Astrocyte of the hippocampus (primary cell): ENCODE measurements at places on chromosomes 16 and 17.

DNA sequence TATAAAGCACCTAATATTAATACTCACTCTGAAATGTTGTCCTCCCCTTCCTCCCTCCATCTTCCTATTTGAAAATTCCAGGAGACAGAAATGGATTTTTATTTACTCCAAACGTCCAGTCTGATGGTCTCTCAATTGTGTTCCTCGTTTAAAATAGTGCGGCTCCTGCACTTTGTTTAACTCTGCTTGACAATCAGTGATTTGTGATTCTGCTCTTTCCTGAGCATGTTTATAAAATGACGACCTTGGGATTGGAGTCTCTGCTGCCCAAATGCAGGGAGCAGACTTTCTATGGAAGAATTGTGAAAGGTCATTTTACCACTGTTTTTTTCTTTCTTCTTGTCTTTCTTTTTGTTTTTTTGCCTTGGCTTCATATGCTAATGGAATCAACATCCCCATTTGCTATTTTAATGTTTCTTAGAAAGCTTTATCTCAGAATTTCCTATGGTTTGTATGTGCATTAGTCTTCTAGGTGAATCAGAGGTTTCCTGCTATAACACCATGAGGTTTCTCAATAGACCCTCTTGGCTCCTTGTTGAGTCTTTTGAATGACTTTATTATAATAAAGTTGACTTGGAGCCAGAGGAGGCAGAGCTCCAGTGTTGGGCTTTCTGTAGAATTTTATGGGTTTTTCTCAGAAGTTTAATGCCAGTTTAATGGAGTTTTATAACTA lies 376.5 kb downstream of the CDH11 start:
- DNase-seq = no peak

GRCh38 chr16:10646228-10646580 lies 48.5 kb downstream of the TEKT5 start:
- DNase-seq = no peak

GRCh38 chr17:17810895-17811248 lies 25.9 kb downstream of the SREBF1 start:
- DNase-seq = no peak

DNA sequence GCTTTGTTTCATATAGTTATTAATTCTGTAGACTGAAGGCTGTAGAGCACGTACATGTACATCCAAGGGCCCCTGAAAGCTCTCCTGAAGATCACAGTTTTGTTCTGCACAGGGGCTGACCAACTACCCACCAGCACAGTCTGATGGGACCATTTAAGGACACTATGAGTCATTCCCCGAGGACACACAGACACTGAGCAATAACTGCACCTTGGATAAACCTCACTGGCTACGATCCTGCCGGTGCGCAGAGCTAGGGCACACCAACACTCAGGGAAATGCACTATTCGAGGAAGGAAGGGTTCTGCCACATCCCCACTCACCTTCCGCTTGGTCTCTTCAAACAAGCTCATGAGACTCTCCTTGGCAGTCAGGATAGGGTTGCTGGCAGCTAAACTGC lies 20.3 kb downstream of the SMG6 start:
- DNase-seq = no peak

DNA sequence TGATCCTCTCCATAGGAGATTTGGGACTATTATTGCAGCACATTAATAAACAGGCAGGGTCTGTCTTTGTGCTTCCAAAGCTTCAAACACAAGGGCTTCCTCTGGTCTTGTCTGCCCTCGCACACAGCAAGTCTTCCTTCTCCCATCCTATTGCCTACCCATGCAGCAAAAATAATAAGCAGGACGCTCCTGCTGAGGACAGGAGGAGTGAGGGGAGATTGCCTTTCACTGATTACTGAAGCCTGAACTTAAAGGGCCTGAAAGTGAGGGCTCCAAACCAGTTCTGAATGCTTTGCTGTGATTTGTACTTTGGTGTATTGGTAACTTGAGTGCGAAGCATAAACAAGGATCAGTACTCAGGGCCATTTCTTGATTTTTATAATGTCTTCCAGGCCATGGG lies 197.6 kb upstream of the XYLT1 start:
- no peak for DNase-seq

DNA sequence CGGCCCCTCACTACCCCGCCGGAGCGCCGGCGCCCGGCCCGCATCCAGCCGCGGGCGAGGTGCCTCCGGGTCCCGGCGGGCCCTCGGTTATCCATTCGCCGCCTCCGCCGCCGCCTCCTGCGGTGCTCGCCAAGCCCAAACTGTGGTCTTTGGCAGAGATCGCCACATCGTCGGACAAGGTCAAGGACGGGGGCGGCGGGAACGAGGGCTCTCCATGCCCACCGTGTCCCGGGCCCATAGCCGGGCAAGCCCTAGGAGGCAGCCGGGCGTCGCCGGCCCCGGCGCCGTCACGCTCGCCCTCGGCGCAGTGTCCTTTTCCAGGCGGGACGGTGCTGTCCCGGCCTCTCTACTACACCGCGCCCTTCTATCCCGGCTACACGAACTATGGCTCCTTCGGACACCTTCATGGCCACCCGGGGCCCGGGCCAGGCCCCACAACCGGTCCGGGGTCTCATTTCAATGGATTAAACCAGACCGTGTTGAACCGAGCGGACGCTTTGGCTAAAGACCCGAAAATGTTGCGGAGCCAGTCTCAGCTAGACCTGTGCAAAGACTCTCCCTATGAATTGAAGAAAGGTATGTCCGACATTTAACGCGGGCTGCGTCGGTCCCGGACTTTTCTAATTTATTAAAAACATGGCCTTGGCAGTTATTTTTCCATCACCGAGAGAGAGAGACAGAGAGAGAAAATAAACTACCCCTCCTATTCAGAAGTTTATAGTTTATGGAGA lies 2.8 kb downstream of the IRX5 start:
- peak; percentile 16 for DNase-seq

DNA sequence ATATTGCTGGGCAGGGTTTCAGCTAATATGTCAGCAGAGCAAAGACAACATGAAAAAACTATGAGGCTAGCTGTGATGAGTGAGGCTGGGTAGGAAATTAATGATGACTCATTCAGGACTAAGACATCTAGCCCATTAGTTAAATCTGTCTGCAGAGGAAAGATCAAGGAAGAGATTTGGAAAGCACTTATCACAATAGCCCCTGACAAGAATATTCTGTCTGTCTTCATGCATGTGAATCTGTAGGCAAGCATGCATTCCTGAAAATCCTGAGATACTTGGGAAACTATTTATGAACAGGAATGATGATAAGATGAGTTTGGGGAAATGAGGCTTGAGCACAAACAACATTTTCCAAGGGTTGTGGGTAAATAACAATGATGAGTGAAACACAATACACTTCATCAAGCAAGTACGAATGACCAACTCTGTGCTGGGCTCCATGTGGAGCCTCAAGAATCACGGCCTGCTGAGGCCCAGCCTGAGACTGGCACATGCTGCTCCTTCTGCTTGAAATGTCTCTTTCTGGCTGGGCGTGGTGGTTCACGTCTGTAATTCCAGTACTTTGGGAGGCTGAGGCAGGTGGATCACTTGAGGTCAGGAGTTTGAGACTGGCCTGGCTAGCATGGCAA lies 96.5 kb upstream of the ASIC2 start:
- peak; percentile 1 for DNase-seq

DNA sequence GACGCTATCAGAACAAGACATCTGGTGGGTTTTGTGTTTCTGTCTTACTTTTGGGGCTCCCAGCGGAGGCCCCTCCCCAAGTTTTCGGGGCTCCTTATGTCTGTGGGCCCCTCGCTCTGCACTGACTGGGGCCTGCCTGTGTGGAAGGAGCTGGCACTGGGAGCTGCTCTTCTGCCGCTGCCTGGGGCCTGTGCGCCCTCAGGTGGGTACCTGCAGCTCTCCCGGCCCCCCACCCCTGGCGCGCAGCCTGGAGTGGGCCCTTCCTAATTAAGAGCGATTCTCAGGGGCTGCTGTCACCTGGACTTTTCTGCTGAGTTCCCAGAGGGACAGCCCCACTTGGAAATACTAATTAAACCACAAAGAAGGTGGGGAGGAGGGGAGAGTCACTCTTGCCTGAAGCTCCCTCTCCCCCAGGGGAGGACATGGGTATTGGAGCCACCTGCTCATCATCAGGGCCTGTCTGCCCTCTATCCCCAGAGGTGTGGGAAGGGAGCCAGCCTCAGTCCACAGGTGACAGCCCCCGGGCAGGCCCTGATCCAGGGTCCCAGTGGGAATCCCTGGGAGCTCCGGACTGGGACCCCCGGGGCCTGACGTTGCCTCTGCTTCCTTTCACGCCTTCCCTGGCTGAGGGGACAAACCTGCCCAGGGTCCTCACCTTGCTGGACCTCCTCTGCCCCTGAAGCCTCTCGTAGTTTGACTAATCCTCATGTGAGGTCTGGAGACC lies 36.5 kb downstream of the GSE1 start:
- no peak for DNase-seq

GRCh38 chr17:79041723-79042420 lies 17.9 kb downstream of the C1QTNF1 start:
- DNase-seq = no peak

GRCh38 chr17:59616253-59616920 lies 3.3 kb upstream of the CLTC start:
- no peak for DNase-seq

DNA sequence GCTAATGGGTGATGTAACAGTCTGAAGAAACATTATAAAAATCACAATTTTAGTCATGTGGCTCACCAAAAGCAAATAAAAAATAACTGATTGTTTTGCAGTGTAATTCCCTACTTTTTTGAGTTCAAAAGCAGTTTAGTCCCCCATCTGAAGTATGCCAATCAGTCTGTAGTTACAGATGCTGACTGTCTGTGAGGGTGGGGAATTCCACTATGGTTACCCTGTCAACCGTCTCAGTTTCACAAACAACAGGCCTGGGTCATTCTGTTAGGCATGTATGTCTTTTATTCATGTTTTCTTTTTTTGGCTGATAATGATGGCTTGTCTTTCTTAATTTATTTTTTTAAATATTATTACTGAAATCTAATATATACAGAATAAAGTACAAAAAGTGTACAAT lies 69.3 kb downstream of the STXBP4 start:
- peak; percentile 7 for DNase-seq

- no peak for DNase-seq
Measured at GRCh38 chr16:50445621-50446555, 77.1 kb upstream of the BRD7 start.

GRCh38 chr16:85306071-85306792 lies 194.0 kb upstream of the CIBAR2 start:
- peak; percentile 72 for DNase-seq

GRCh38 chr17:80513892-80514291 lies 30.7 kb upstream of the RPTOR start:
- DNase-seq = peak; percentile 92

GRCh38 chr17:61583242-61583641 lies 7.8 kb downstream of the NACA2 start:
- DNase-seq = peak; percentile 45

DNA sequence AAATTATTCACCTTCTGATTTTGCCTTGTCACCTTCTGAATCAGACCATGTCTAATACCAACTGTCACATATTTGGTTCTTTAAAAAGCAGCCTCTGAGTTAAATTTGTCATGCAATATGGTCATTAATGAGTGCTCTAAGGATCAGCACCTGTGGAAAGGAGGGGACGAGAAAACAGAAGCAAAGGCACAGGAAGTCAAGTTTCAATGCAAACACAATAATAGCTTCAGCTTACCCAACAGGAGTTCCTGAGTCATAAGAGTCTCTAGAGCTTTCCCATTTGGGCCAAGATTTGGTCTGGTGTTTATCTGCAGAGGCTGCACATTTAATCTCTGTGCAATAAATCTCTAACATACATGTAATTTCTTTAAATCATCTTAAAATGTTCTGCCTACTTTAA lies 889.8 kb downstream of the CDH8 start:
- no peak for DNase-seq

- no peak for DNase-seq
Measured at GRCh38 chr17:76083536-76084182, 4.7 kb downstream of the ZACN start.

DNA sequence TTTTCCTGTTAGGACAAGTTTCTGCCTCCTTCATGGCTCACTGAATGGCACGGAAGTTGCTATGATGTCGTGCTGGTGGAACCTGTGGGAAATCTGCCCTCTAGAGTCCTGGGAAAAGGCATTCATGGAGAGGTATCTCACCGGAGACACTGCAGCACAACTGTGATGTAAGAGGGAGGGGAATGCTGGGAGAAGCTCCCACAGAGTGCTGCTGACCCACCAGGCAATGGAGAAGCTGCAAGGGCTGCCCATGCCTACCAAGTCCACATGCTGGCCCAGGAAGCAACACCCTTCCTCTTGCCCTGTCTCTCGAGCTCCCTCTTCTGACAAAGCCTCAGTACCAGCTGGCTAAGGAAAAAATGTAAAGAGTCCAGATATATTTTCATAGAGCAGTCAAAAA lies 45.2 kb upstream of the SLC5A11 start:
- peak; percentile 42 for DNase-seq

DNA sequence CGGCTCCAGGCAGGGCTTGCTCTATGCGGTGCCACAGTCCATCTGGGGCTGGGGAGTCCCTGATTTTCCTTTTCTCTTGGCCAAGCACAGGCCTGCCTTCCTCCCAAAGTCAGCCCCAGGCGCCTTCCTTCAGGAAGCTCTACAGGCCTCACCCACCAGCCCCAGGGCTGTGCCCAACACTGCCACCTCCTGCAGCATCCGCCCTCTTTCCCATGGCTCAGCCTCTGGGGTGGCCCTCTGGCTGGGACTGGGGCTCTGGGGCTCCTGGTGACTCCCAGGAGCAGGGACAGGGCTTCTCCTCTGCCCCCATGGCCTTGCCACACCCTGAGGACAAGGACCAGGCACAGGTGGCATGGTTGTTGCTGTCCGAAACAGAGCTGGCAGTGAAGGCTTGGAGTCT lies 817 bp downstream of the ITGB4 start:
- DNase-seq = no peak

- no peak for DNase-seq
Measured at GRCh38 chr17:3915995-3916696, at the start of gene P2RX1. TSS of gene P2RX1 (minus strand) at chr17:3916465. CDS start at chr17:3916225, 240 bp downstream.

GRCh38 chr16:54466233-54466632 lies 179.6 kb upstream of the IRX3 start:
- DNase-seq = no peak

GRCh38 chr17:40417258-40417608 lies 463 bp downstream of the TOP2A start:
- DNase-seq = no peak

DNA sequence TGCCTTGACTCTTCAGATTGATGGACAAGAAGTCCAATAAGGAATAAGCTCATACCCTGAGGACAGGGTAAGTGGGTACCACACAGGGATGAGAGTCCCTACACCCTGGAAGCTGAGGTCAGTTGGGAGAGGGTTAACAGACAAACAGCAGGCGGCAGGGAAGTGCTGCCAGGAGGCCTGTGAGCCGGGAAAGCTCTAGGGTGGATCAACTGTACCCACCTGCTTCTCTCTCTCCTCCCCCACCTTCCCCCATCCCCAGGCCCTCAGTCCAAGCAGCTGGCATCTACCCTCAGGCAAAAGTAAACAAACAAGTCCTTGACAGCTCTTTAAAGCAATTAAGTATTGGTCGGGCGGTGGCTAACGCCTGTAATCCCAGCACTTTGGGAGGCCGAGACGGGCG lies 20.7 kb upstream of the MYLK3 start:
- no peak for DNase-seq

- peak; percentile 42 for DNase-seq
Measured at GRCh38 chr16:3879258-3879886, 1.1 kb downstream of the CREBBP start.
